ENCODE measurements at places on chromosomes 2 and 18.

DNA sequence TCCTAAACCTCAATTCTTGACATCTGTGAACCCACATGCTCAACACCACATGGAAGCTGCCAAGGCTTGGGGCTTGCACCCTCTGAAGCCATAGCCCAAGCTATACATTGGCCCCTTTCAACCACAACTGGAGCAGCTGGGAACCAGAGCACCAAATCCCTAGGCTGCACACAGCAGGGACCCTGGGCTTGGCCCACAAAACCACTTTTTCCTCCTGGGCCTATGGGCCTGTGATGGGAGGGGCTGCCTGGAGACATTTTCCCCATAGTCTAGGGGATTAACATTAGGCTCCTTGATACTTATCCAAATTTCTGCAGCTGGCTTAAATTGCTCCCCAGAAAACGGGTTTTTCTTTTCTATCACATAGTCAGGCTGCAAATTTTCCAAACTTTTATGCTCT is 40.3 kb downstream of the EXOC6B start:
- DNase-seq, result no peak

GRCh38 chr2:231174211-231174651 is 24.2 kb upstream of the ARMC9 start:
- DNase-seq, result peak; percentile 56

GRCh38 chr2:136534811-136535210 is 230.5 kb upstream of the THSD7B start:
- DNase-seq, result no peak

- no peak for DNase-seq
Measured at GRCh38 chr2:58906081-58906645, 665.0 kb upstream of the FANCL start.

- peak; percentile 90 for DNase-seq
Measured at GRCh38 chr2:37196320-37197195, at the start of gene CEBPZOS. Gene CEBPZOS, plus strand, starts transcription at chr2:37196496. Its CDS starts 3,209 bp downstream, at chr2:37199705.

DNA sequence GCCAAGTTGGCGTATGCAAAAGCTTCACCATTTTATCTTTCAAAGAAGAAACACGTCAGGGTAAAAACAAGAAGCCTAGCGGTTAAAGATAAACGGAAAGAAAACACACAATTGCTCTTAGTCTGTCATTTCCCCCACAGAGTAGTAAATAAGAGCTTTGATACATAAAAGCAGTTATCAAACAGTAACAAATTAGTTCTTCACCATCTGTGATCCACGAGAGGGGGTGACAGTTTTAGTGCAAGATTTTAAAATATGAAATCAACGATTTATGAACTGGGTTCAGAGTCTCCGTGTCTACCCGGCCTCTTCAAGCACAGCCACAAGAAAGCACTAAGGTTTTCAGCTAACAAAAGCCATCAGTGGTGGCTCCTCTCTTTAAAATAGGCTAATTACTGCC is 703.9 kb upstream of the ID2 start:
- DNase-seq, result no peak

DNA sequence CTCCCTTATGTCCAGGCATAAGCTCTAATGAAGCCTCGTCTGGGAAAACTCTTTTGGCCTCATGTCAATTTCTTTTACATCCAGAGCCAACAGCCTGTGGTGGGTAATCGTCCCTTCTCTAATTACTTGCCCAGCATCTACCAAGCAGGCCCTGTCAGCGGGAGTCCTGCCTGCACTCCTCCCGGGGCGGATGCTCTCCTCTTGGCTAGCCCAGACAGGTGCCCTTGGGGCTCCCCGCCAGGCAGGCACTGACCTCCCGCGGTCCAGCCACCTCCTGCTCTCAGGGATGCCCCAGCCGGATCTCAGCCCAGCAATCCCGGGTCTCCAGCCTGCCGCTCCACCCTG is 74.2 kb downstream of the NCAPH start:
- no peak for DNase-seq

GRCh38 chr2:39732482-39732881 is 46.6 kb downstream of the THUMPD2 start:
- DNase-seq, result peak; percentile 18

DNA sequence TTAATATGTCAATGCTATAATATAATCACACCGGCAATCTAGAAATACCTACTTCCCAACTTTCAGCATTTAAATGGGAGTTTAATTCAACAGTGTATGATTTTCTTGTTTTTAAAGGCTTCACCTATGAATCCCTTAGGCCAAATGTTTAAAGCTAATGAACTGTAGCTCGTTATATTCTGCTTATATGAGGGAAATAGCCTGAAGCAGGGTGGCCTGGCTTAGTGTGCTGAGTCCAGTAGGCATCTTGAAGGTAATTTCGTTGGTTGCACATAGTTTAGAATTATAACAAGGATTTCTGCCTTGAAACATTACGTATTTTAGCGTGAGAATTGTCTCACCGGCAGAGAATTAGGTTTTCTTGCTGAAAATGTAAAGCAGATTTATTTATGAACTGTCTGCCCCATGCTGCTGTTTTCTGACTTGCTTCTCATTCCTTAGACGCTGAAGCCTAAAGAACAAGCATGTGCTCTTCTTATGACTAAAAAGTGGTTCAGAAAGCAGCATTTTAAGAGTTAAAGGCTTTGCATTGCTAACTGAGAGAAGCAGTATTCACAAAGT is 433.7 kb upstream of the RAB12 start:
- no peak for DNase-seq

DNA sequence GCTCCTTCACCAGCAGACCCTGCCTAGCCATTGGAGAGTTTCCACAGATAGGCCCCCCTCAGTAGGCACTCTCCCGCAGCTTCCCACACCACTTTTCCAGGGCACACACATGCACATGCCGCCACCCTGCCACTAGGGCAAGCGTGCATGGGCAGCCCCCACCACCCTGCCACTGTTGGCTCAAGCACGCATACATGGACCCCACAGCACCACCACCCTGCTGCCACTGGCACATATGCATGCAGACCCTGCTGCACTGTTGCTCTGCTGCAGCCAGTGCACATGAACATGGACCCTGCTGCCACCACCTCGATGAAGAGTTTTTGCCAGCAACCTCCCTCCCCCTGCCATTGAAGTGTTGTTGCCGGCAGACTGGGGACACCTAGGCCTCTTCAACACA is 154.9 kb downstream of the FTCDNL1 start:
- no peak for DNase-seq

DNA sequence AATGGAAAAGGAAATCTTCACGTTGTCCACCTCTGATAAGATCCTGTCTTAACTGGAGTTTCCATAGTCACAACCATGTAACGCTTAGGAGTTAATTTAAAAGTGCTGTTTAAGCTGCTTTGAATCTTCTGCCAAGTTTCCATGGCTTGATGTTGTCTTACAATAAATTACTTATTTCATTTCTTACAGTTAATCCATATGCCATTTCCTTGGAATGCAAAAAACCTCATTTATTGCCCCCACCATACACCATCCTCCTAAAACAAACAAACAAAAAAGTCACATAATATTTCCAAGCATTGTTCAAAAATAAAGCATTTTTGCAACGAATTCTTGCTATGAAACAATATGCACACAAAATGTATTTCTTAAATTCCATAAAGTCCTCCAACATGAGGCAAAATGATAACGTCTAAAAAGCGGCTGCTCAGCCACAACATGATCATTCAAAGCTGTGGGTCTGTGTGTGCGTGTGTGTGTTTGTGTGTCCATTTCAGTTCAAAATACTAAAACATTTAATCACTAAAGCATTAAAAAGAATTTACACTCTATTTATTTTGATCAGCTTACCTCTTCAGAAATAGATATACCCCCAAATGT is 46.8 kb upstream of the PXDN start:
- DNase-seq, result no peak

DNA sequence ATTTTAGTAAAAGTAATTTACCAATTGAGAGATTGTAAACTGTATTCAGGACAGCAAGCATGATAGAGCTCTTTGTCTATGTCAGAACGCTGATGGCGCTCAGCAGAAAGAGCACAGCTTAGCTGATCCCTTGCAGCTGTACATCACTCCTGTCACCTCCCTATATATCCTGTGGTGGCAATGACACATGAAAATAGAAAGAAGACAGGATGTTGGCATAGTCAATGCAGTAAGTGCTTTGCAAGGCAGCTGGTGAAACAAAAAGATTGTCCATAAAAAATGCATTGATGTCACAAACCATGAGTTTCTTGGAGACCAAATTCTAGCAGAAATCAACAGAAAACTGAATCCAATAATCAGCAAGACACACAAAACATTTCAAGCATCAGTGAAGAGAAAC is 221.5 kb downstream of the RIT2 start:
- DNase-seq, result no peak

GRCh38 chr2:25380586-25381375 is 39.1 kb upstream of the DNMT3A start:
- DNase-seq, result no peak

DNA sequence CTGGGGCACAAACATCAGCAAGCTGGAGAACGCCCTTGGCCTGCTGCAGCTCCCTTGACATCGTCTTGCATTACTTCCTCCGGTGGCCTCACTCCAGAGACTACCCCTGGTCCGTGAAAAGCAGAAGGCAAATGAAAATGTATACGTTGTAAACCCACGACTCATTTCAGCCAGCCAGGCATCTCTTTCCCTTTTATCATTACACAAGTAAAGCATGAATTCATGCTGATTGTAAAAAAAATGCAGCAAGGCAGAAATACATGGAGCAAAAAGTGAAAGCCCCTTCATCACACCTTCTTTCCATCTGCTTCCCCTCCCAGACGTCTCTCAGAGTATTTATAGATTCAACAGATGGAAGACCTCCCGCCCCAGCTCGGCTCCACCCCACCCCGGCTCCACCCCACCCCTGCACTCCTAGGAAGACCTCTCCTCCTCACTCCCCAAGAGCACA is 41.6 kb upstream of the RALBP1 start:
- no peak for DNase-seq

DNA sequence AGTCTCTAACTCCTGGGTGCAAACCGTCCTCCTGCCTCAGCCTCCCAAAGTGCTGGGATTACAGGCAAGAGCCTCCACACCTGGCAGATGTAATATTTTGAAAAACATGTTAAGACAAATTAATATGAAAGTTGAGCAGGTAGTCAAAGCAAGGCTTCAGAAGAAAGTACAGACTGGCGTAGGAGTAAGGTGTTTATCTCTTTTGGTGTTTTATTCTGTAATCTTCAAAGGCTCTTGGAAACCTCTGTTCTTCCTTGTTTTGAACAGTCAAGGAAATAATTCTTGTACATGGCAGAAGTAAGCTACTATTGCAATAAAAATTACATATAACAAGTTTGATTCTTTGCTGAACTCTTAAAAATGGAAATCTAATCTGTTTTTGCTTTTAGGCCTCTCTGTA is 5.3 kb downstream of the RNF138 start:
- DNase-seq, result no peak

GRCh38 chr18:6056171-6056910 is 161.0 kb upstream of the TMEM200C start:
- peak; percentile 70 for DNase-seq

- no peak for DNase-seq
Measured at GRCh38 chr2:175463589-175464310, 282.2 kb upstream of the ATP5MC3 start.

DNA sequence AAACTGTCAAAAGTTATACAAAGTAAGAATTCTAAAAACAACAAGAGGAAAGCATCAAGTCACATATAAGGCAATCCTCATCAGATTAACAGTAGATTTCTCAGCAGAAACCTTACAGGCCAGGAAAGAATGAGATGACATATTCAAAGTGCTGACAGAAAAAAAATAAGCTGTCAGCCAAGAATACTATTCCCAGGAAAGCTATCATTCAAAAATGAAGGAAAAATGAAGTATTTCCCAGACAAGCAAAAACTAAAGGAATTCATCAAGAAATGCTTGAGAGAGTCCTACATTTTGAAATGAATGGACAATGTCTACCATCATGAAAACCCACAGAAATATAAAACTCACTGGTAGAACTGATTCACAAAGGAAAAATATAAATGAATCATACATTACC is 268.9 kb upstream of the OSR1 start:
- no peak for DNase-seq

DNA sequence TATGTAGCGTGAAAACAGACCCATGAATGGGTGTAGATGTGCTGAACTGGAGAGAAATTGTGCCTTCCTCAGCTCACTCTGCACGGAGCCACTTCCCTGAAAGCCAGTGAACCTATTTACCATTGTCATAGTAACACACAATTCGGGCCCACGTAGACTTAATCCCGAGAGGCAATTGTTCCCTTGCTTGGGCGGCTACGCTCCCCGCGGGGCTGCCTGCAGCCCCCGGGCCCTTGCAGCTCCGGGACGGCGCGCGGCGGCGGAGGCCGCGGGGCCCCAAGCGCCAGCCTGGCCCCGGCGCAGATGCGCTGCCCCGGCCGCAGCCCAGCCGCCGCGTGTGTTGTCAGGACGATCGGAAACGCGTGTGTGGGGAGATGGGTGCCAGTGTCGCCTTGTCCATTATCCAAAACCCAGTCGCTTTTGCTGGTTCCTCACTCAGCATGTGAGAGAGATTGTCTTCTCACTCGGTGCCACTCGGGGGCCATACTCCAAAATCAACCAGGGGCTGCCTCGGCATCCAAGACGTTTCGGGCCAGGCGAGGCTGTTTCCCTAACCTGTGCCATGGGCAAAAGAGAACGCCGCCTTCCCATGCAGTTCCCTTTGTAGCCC is 17.9 kb upstream of the LRRTM1 start:
- DNase-seq, result no peak

- no peak for DNase-seq
Measured at GRCh38 chr2:236445678-236446077, 123.9 kb upstream of the ACKR3 start.

DNA sequence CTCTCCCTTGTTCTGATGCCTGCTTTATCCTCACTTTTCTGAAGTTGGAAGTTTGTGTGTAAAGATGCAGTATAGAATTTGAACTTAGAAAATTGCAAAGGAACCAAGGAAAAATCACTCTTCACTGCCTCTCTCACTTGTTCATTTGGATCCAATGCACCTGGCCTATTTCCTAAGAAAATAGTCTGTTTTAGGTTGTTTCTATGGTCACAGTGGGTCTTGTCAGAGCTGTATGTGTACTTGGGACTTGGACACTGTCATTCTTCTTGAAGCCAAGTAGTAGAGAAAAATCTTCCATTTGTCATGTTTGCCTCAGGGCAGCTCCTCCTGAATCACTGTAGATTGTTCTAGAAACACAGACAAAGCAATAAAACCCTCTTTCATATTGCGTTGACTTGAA is 80.3 kb upstream of the SESTD1 start:
- DNase-seq, result no peak

DNA sequence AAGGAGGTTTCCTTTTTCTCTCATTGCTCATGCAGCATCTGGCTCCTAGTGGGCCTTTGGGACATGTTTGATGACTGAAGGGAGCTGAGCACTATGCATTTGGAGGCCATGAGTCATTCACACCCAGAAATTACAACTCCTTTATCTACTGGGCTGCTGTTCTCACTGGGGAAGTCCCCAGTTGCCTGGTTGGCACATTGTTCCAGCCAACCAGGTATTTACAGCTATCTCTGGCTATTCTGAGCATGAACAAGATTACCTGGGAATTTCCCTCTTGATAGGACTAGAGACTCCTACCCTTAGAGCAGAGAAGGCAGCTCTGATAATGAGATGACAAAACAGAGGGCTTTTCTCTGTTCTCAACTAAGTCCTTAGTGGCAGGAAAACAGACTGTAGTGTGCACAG is 206.5 kb downstream of the SETBP1 start:
- no peak for DNase-seq

GRCh38 chr2:86441882-86442641 is 891 bp downstream of the KDM3A start:
- peak; percentile 70 for DNase-seq

All from dermis blood vessel endothelial cell (primary cell).